GM23248 (cell line): ENCODE measurements at places on chromosomes 3 and 15. TPM values are rescaled to one million over a fixed set of nuclear protein-coding genes. Genes with fewer than 3 reads are reported as not detected.

DNA sequence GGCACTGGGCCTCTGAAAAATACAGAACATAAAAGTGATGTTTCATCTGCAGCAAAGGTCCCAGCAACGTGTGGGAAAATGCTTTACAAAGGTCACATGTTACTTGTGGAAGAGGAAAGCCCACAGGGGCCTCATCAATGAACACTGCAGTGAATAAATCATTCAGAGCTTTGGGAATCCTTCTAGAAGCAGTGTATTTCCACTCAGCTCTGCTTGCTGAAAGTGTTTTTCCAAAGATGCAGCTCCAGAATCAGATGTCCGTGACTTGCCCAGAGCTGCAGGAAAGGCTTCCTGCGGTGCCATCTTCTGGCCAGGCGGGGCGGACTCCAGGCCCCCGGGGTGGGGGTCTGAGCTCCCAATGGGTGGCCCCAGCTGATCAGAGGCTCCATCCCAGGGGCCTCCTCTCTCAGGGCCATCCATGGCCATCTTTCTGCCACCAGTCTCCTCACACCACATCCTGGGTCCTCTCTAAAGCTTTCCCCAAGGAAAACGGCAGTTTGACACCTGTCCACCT lies 81.5 kb downstream of the C3orf70 start:
- DNase-seq = no peak

Gene PRKCD
- 9.2 and 9.6 TPM in 2 replicates for polyA plus RNA-seq

GRCh38 chr3:175940881-175941280 lies 1081.7 kb downstream of the NAALADL2 start:
- DNase-seq = no peak

Gene C3orf22
- polyA plus RNA-seq = not detected in 2 replicates

GRCh38 chr3:76387000-76387399 lies 601.7 kb upstream of the ZNF717 start:
- DNase-seq = no peak

Gene ZPLD1
- polyA plus RNA-seq = 0.09 TPM in 1 of 2 replicates, not detected in the other

- DNase-seq = no peak
Observed at GRCh38 chr3:10876661-10877060, 60.6 kb downstream of the SLC6A11 start.

DNA sequence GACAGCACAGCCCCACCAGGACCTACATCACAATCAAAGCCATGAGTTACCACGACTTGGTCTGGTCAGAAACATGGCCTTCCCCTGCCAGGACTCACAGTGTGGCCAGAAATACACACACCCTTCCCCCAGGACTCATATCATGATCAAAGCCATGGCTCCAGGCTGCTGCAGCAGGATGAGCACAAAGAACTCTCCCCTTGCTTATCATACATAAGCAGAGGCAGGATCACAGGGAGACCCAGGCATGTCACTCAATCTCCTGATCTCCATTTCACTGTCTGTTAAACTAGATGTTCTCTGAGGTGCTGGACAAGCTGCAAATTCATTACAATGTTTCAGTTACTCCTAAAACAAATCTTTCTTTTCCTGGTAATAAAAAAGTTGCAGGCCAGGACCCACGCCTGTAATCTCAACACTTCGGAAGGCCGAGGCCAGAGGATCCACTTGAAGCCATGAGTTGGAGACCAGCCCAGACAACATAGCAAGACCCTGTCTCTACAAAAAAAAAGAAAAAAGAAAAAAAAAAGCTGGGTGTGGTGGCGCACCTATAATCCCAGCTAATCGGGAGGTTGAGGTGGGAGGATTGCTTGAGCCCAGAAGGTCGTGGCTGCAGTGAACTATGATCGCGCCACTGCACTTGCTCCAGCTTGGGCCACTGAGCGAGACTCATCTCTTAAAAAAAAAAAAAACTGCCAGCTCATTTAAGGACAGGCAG lies 1.2 kb downstream of the PFKFB4 start:
- no peak for DNase-seq

Gene PLXND1
- polyA plus RNA-seq = 35.7 and 37.4 TPM in 2 replicates

DNA sequence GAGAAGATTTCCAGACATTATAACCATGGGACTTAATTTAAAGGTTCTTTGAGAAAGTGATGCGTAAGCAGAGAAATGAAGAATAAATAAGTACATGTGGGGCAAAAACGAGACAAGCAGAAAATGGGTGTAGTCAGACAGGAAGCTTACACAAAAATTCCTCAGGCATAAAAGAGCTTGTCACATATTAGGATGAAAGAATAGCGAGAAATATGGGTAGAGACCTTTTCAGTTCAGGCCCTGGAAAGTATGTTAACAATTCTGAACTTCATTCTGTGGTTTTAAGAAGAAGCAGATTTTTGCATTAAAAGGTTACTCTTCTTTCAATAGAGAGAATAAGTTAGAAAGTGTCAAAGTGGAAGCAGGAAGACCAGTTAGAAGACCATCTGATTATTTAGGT lies 352.4 kb downstream of the ROBO1 start:
- DNase-seq = peak; percentile 13

GRCh38 chr3:147807776-147808175 lies 398.6 kb downstream of the ZIC1 start:
- DNase-seq = no peak

DNA sequence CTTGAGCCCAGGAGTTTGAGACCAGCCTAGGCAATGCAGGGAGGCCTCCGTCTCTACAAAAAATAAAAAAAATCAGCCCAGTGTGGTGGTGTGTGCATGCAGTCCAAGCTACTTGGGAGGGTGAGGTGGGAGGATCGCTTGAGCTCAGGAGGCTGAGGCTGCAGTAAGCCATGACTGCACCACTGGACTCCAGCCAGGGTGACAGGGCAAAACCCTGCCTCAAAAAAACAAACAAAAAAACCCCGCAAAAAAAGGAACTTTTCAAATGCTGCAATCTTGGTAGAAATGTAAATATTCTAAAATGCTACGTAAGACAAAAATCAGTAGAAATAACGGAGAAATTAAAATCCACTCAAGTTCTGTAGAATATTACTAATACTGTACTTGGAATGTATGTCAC lies 108.1 kb upstream of the MELTF start:
- no peak for DNase-seq

Gene PPARG
- 0.49 and 0.79 TPM in 2 replicates for polyA plus RNA-seq

- DNase-seq = peak; percentile 88
Observed at GRCh38 chr3:135929670-135930069, 35.9 kb upstream of the PPP2R3A start.

Gene CCDC9B
- 28.8 and 33.1 TPM in 2 replicates for polyA plus RNA-seq

DNA sequence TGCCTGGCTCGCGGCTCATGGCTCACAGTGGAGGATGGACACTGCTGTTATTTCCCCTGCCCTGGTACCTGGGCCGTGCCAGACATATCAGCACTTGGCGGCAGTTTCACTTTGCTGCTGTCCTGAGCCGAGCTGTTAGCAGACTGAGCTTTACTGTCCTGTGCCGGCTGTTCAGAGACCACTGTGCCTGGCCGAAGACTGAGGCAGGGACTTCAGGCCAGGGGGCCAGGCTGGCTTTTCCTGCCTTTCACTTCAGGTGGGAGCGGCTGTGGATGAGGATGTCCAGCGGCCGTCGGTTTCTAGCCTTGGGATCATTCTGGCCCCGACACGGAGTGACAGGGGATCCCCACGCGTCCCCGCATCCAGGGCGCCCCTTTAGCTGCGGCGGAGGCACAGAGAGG lies 1.1 kb downstream of the ATP10A start:
- peak; percentile 66 for DNase-seq

DNA sequence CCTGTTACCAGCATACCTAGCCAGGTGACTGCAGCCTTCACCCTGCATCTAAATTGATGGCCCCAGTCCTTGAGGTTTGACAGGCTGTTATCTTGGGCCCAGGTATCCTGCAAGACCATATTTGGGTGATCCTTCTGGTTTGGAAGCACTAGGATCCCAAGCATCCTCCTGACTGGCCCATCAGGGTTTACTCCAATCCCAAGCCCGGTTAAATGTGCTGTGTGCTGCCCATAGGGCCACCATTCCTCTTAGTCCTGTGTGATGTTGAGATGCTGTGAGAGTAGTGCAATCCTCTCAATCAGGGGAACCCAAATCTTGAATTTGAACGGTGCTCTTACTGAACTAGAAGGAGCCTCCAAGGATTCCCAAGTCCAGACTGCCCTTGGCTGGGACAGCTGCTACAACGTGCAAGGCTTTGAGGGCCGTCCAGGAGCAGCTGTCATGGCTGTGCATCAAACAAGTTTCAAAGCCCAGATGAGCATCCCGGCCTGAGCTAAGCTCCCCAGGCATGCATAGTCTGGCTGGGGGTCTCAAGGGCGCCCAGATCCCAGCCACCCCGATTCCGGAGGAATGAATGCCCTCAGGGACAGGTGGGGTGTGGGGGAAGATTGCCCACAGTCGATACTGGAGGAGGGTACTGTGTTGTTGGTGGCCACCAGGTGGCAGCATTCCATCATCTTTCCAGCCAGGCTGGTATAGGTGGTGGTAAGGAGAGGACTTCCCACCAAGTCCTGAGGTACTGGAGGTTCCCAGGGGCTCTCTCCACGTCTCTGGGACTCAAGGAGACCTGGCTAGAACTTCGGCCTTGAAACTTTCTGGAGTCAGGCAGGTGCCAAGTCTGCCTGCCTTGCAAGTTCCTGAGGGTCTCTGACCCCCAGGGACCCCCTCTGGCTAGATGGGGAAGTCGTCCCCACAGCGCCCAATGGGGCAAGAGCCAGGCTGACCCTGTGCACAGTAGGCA lies 32.6 kb downstream of the RBM5 start:
- peak; percentile 82 for DNase-seq

Gene PFKFB4
- 10.1 and 12.1 TPM in 2 replicates for polyA plus RNA-seq

Gene CFAP20DC
- polyA plus RNA-seq = 2.5 and 2.9 TPM in 2 replicates

Gene GRM2
- polyA plus RNA-seq = not detected in 2 replicates

- peak; percentile 7 for DNase-seq
Observed at GRCh38 chr3:98556164-98557130, 24.7 kb downstream of the GPR15 start.

DNA sequence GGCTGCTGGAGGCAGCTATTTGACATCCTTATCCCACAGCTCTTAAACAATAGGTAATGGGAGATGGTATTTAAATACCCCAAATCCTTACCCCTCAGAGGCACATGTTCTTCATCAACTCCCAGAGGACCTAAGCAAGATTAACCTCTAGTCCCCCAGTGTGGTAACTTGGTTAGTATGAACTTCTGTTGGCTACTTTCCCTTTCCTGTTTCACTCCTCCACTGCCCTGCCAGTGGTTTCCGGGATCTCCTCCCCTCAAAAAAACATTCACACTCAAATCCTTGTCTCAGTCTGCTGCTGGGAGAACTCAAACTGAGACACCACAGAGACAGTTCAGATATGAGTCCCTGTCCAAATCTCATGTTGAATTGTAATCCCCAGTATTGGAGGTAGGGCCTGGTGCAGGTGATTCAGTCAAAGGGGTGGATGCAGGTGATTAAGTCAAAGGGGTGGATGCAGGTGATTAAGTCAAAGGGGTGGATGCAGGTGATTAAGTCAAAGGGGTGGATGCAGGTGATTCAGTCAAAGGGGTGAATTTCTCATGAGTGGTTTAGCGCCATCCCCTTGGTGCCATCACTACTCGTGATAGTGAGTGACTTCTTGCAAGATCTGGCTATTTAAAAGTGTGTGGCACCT lies 335.0 kb upstream of the CTNNB1 start:
- no peak for DNase-seq

DNA sequence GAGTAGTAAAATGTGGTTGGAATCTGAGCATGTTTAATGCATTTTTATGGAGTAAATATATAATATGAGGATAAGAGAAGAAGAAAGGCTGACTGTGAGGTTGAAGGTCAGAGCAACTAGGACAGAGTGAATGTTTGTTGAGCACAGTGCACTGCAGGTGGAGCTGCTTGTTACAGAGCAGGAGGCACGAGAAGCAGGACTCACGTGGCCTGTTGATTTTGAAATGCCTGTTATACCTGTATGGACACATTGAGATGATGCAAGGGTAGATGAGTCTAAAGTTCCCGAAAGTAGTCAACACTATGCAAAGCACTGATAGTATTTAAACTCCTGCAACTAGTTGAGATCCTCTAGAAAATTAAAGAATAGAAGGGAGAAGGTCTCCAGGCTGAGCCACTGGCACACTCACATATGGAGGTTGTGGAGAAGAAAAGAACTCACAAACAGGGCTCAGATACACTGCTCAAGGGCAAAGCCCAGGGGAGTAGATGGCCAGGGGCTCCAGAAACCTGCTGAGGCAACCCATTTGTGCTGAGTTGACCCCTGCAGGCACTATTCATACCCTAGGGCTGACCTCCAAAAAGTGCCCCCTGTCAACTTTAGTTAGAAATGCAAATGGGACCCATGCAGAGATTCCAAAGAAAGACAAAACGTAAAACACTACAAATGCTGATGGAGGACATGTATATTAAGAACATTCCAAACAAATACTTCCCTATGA lies 541.5 kb downstream of the GABRG3 start:
- DNase-seq = no peak

DNA sequence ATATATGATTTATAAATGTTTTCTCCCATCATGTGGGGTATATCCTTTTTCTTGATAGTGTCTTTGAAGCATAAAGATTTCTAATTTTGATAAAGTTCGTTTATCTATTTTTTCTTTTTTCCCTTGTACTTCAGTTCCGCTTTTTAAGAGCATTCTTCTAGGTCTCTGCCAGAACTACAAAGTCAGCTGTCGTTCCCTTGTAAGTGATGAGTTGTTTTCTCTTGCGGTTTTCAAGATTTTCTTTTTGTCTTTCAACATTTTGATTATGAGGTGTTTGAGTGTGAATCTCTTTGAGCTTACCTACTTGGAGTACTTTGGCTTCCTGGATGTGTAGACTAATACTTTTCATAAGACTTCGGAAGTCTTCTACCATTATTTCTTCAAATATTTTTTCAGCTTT lies 9.3 kb upstream of the PRICKLE2 start:
- no peak for DNase-seq

DNA sequence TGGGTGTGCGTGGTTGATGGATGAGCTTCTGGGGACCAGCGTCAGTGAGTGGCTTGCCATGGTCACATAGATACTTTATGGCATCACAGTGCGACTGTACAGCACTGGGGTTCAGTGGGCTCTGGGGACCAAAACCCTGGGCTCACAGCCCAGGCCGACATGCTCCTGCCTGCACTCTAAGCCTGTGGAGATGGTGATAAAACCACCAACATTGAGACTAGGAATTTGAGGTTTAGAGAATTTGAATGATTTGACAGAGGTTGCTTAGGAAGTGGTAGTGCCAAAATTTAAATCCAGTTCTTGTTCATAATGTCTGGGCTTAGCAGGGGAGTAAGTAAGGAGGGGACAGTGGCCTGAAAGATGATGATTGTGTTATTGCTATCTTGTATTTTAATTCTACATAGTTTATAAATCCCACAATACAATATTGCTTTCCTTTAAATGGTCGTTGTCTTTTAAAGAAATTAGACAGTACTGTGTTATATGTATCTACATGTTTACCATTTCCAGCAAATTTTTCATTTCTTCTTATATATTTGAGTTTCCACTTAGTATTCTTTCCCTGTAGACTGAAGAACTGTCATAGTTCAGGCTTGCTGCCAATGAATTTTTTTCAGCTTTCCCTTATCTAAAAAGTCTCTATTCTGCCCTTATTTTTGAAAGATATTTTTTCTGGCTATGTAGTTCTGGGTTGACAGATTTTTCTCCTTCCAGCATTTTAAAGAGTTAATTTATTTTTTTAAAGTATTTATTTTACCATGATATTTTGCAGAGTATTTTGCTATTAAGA lies 235.4 kb upstream of the RGMA start:
- DNase-seq = no peak

GRCh38 chr3:13037458-13038117 lies 35.6 kb downstream of the IQSEC1 start:
- DNase-seq = peak; percentile 32

- DNase-seq = no peak
Observed at GRCh38 chr3:33491721-33492120, 51.5 kb upstream of the UBP1 start.
